ENCODE measurements at places on chromosomes 7 and 10. TPM values are rescaled to one million over a fixed set of nuclear protein-coding genes. Genes with fewer than 3 reads are reported as not detected.

DNA sequence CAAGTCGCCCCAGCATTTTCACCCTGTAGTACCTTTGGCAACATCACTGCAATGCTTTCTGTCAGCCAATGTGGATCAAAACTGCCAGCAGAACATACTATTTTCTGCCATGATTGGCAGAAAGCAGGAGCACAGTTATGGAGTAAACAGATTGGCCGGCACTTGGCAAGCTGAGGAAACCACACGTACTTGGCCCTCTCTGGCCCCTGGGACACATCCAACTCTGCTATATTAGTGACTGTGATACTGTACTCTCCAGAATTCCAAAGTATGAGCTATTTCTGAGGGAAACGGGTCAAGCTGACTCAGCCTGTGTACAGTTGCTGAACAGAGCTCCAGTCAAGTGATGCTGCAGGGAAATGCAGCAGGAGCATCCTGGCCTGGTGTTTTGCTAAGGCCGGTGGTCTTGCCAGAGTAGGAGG is 39.8 kb upstream of the LANCL2 start:
- H3K27ac ChIP-seq = no peak overlapping the region
- no peak overlapping the region for H3K4me3 ChIP-seq
- no peak for DNase-seq
- H3K36me3 ChIP-seq = no peaks in the 10 kb centered on the region

GRCh38 chr10:88672041-88672440 is 7.8 kb downstream of the LIPF start:
- DNase-seq = no peak
- H3K4me1 ChIP-seq = no peaks in the 10 kb centered on the region
- no peak overlapping the region for H3K4me3 ChIP-seq
- no peaks in the 10 kb centered on the region for H3K27me3 ChIP-seq
- no peak overlapping the region for H3K27ac ChIP-seq

The ZDHHC6 gene
- 28.0 TPM for total RNA-seq

DNA sequence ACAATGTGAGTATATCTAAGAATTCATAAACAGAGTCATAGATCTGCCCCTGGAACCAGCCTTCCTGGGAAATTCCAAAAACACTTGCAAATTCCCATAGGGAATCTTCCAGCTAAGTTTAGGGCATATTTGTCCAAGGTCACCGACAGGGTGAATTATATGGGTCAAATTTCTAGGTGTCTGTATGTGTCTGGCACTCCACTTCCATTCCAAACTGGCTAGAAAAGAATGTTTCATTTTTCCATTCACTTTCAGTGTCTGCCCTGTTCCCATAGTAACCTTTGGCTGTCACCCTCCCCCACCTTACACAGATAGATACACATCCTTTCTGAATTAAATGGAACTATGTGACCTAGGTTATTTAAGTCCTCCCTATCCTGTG is 230.9 kb downstream of the CREB5 start:
- H3K4me1 ChIP-seq = no peaks in the 10 kb centered on the region
- H3K27me3 ChIP-seq = no peaks in the 10 kb centered on the region
- no peaks in the 10 kb centered on the region for H3K36me3 ChIP-seq
- no peak overlapping the region for H3K4me3 ChIP-seq
- no peak for DNase-seq

DNA sequence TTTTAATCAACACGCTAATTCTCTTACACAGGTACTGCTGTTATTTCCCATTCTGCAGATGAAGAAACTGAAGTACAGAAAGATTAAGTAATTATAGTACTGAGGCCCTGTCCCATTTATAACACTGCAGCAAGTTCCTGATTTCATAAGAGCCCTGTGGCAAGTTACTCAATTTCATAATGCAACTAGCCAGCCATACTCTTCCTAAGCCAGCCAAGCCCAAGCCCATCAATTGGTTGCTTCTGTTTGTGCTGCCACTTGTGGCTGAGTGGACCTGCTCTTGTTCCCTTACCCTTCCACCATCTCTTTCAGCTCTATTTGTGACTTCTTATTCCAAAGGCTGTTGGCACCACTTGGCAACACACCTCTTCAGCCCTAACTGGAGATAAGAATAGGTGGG is 19.7 kb upstream of the PRPF18 start:
- no peak for DNase-seq
- H3K36me3 ChIP-seq = no peaks in the 10 kb centered on the region
- H3K4me1 ChIP-seq = no peaks in the 10 kb centered on the region

The MRPS17 gene
- total RNA-seq = 5.8 TPM

DNA sequence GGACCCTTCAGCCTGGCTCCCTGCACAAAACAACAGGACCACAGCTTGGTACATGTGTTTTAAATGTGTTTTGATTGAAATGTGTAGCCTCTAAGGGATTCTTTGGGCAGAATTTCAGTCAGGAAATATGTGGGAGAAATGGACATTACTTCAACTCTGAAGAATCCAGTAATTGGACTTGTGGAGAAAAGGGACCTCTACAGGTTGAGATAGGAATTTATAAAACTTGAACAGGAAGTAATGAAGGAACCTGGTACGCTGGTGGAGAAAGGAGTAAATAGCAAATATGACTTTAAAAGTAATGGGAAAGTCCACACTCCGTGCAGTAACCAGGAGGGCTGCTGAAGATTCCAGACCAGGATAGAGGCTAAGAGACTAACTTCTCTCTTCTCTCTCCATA is 220.5 kb downstream of the LHFPL3 start:
- H3K27me3 ChIP-seq = no peaks in the 10 kb centered on the region
- no peak overlapping the region for H3K27ac ChIP-seq
- DNase-seq = no peak
- H3K36me3 ChIP-seq = no peaks in the 10 kb centered on the region
- H3K4me3 ChIP-seq = no peak overlapping the region
